Activated CD4-positive, alpha-beta T cell treated with anti-CD3 and anti-CD28 coated beads, Interleukin-2, amount 10 ng/mL, durations not matched to agents 7 days and 5 days (primary cell): ENCODE measurements at places on chromosomes 12 and 14. TPM values are rescaled to one million over a fixed set of nuclear protein-coding genes. Genes with fewer than 3 reads are reported as not detected.

- DNase-seq: peak; percentile 98
Measured at GRCh38 chr14:49867831-49868719, 15.5 kb upstream of the NEMF start.

GRCh38 chr12:19322376-19322775, 116.9 kb upstream of the AEBP2 start:
- no peak for DNase-seq

DDX51 gene
- 27.5 TPM for total RNA-seq

GRCh38 chr12:78684419-78684818, 180.2 kb upstream of the SYT1 start:
- no peak for DNase-seq

- no peak for DNase-seq
Measured at GRCh38 chr12:113054948-113055486, 1.5 kb upstream of the DTX1 start.

PLEKHG7 gene
- not detected for total RNA-seq

DNA sequence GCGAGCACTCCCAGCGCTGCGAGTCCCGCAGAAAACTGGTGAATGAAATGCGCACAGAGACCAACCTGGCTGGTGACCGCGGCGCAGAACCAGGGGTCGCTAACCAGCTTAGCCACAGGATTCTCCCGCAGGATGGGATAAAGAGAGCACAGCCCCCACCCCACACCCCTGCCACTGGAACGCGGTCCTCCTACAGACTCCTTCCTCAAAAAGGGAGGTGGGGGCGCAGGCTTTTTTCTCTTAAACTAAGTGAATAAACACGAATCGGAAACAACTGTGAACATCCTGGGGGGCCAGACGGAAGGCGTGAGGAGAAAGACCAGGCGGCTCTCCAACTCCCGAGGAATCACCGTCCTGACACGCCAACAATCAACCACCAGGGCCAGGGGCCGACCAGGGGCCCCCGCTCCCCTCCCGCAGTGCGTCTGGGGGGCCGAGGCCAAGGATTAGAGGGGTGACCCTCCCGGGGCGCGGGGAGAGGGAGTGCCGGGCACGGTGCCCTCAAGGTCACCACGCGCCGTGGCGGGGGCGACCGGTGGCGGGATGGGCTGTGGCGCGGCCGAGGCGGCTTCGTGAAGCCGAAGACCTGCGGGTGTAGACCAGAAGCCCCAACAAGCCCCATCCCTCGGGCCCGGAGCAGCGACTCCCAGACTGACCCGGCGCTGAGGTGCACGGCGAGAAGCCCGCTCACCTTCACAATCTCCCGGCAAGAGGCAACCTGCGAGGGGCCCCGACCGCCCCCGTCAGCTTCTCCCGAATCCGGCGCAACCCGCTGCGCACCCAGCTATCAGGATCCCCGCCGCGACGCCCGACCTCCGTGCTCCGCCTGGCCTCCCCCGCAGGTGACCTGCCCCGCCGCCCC, 704 bp downstream of the ATP2B1 start:
- DNase-seq: peak; percentile 39

PLCZ1 gene
- not detected for total RNA-seq

GRCh38 chr12:47995981-47996401, 8.3 kb downstream of the COL2A1 start:
- no peak for DNase-seq

DNA sequence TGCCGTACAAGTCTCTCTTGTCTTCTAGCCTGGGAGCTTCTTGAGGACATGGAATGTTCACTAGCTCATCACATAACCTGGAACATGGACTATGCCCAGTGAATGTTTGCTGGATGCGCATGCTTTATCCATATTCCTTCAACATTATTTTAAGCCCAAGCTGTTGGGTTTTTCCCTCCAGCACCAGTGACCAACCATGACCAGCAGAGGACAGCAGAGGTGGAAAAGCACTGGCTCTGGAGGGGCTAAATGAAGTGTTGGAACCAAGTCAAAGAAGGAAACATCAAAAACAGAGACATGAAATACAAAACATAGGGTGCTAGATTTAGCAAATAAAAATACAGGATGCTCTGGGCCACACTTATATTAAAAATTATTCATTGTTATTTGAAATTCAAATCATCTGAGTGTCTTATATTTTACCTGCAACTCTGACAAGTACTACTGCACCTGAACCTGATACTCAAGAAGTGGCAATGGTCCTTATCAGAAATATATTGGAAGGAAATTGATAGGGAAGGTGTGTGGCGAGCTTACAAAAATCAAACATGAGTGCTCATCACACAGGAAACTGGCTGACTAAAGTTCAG, 23.1 kb upstream of the HELB start:
- DNase-seq: peak; percentile 61

DNA sequence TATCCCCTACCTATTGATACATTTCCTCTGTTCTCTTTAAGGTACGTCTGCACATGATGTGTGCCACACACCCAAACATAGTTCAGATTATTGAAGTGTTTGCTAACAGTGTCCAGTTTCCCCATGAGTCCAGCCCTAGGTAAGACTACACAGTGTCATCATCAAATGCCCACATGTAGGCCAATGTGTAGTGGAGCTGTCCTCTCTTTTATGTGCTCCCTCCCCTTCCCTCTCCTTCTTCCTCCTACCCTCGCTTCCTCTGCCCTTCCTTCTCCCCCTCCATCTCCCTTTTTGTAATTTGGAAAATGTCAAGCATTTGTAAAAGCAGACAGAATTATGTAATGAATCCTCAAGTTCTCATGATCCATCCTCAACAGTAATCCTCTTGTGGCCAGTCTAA, 25.5 kb downstream of the MAPKAPK5 start:
- DNase-seq: no peak

- DNase-seq: no peak
Measured at GRCh38 chr14:87996291-87996592, 3.3 kb upstream of the GALC start.

DNA sequence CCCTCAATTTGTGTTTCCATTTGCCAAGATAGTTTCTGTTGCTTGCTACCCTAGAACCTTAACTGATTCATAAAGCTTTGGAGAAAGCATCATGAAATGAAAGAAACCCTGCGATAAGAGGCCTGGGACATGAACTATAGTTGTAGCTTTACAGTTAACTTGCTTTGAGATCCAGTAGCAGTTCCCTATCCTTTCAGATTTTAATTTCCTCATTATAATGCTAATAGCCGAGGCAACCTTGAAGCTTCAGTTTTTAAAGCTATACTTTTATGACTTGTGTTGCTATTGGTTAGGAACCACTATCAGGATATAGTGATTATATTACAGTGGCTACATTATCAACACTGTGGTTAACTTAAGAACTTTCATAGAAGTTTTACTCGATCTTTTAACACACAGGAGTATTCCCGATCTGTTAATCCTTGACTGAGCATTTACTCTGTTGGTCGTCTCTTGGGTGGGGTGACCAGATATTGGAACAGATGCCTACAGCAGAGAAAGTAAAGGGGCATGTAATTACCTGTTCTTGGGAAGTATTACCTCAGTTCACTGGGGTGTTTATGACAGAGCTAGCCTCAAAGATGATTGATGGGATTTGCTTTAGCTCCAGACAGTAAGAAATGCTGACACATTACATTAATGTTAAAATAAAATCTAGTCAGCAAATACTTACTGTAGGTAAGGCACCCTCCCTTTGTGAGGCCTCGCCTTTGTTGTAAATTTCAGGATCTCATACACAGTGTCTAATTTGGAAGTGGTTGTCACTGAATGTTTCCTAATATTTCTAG, 86.2 kb upstream of the CSRP2 start:
- no peak for DNase-seq

DNA sequence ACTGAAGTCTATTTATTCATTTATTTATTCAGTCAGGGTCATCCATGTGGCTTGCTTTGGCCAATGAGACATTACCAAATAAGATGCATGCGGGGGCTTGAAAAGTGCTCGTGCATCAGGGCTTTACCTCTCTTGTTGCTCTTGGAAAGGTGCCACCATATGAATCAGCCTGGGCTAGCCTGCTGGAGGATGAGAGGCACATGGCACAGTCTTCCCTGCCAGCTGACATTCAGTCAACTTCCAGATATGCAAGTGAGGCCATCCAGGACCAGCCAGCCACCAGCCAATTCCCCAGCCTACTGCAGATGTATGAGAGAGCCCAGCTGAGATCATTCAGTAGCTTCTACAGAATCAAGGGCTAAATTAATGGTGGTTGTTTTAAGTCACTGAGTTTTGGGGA, 105.2 kb upstream of the RPH3A start:
- DNase-seq: no peak

SLCO1B1 gene
- total RNA-seq: not detected

GRCh38 chr14:96904201-96904600, 107.0 kb downstream of the VRK1 start:
- DNase-seq: no peak

DNA sequence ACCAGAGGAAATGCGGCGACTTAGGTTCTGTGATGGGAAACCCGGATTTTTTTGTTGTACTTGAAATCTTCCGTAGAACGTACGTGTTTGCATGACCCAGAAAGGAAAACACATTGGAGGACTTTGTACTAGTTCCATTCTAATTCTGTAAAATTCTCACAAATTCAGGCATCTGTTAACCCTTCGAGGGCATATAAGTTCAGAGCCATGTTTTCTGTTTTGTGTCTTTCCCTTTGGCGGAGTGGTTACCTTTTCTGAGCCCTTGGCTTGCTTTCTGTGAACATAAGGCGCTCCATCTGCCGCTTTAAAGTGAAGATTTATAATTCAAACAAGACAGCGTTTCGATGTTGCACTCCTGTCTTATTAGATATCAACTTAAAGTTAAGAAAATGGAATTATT, 34.2 kb downstream of the BICD1 start:
- DNase-seq: no peak
